ENCODE measurements at places on chromosomes 7 and 10. TPM values are rescaled to one million over a fixed set of nuclear protein-coding genes. Genes with fewer than 3 reads are reported as not detected.

The NEBL gene
- polyA plus RNA-seq, result 89.8 TPM

The CRYGN gene
- 2.1 TPM for polyA plus RNA-seq

The DGKB gene
- 2.5 TPM for polyA plus RNA-seq

The GDF2 gene
- polyA plus RNA-seq, result not detected

The ZNF716 gene
- polyA plus RNA-seq, result 0.06 TPM

The ACTR3C gene
- 10.5 TPM for polyA plus RNA-seq

The CHAT gene
- polyA plus RNA-seq, result not detected

The SAMD9L gene
- polyA plus RNA-seq, result 3.2 TPM

The ACTL6B gene
- polyA plus RNA-seq, result not detected

The ANKRD1 gene
- 1.1 TPM for polyA plus RNA-seq

The USP54 gene
- polyA plus RNA-seq, result 35.5 TPM

The SPDYE8 gene
- polyA plus RNA-seq, result 0.33 TPM

The LRCH4 gene
- 23.3 TPM for polyA plus RNA-seq

The LLCFC1 gene
- polyA plus RNA-seq, result 0.43 TPM

The HMX3 gene
- not detected for polyA plus RNA-seq

The NRF1 gene
- polyA plus RNA-seq, result 21.0 TPM

The PHF14 gene
- 85.9 TPM for polyA plus RNA-seq

The AKR1C8 gene
- polyA plus RNA-seq, result 0.26 TPM

The ARID5B gene
- polyA plus RNA-seq, result 53.0 TPM

The AGK gene
- polyA plus RNA-seq, result 35.9 TPM

The CAPZA2 gene
- 217 TPM for polyA plus RNA-seq

The C10orf105 gene
- polyA plus RNA-seq, result 0.06 TPM

The DPP6 gene
- polyA plus RNA-seq, result 58.6 TPM

The MOGAT3 gene
- 0.96 TPM for polyA plus RNA-seq

The STEAP2 gene
- polyA plus RNA-seq, result 9.3 TPM

The METTL27 gene
- polyA plus RNA-seq, result 3.4 TPM

The DNAH11 gene
- polyA plus RNA-seq, result 2.2 TPM

The CAMK1D gene
- 10.4 TPM for polyA plus RNA-seq

The STRA8 gene
- polyA plus RNA-seq, result 0.36 TPM

The RAB11FIP2 gene
- polyA plus RNA-seq, result 58.9 TPM

The TRIM73 gene
- polyA plus RNA-seq, result 2.7 TPM

The SPDYE16 gene
- 1.8 TPM for polyA plus RNA-seq

The RET gene
- polyA plus RNA-seq, result 22.7 TPM

The BLVRA gene
- polyA plus RNA-seq, result 54.0 TPM
